ENCODE measurements at places on chromosomes 13 and 19.

GRCh38 chr19:14758816-14759215, 19.5 kb downstream of the ADGRE2 start:
- DNase-seq: no peak

DNA sequence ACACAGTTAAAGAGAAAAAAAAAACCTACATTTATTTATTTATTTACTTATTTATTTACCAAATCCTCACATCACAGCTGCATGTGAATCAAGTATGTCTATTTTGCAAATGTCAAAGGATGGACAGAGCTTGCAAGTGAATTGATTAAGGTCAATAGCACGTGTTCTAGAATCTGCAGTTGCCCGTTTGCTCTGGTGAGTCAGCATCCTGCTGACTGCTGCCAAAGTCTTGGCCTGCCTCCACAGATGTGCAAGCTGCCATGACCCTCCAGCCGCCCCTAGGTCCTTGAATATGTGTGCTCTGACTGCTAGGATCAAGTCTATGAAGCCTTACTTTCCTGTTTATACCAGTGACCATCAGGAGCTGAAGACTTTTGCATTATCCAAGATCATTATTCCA, 320.6 kb downstream of the GPC5 start:
- DNase-seq: no peak

DNA sequence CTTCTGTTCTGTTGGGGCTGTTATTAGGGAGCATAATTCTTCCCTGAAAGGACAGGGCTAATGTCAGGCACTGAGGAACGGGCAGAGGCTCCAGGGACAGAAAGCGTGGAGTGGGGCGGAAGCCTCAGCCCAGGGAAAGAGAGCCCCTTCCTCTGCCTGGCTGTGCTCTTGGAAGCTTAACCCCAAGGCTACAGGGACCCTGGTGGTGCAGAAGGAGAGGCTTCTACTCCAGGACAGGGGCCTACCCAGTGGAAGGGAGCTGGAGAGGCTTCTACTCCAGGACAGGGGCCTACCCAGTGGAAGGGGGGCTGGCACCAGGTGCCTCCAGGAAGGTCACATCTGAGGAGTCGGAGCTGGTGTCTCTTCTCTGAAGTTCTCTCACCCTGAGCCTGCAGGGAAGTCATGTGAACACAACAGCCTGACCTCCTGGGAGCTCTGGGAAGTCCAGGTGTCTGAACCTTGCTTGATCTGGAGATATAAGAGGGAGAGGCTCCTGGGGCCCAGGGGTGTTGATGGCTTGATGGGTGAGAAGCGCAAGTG, 159.5 kb upstream of the SOX1 start:
- DNase-seq: no peak

DNA sequence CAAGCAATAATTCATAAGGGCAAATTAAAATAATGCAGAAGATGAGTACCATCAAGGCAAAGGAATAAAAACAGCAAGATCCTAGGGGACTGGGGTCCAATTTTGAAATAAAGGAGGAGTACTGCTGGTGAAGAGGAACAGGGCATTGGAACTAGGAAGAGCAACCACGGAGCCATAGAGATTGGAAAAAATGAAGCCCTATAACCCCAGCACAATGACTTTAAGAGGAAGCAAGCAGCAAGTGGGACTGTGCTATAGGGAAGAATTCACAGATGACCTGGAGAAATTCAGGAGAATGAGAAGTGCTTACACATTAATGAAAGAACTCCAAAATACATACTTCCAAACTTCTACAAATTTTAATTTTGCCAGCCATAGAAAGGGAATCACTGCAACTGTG, 44.9 kb upstream of the ITM2B start:
- DNase-seq: no peak

- DNase-seq: peak; percentile 19
Observed at GRCh38 chr19:42076380-42076944, 496 bp downstream of the ZNF574 start.

DNA sequence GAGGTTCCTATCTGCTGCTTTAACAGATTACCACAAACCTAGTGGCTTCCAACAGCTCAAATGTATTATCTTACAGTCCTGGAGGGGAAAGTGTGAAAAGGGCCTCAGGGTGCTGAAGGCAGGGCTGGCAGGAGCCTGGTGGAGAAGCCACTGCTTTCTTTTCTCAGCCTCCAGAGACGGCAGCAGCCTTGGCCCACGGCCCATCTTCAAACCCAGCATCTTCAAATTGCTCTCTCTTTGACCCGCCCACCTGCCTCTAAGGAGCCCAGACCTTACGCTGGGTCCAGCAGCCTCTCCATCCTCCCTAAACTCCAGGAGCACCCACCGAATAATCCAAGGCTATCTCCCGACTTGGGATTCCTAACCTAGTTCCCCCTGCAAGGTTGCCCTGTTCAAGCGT, 35.6 kb downstream of the C13orf46 start:
- no peak for DNase-seq

GRCh38 chr19:8206147-8207087, 2.8 kb upstream of the CERS4 start:
- DNase-seq: no peak

- DNase-seq: no peak
Observed at GRCh38 chr13:33855371-33855895, 37.5 kb downstream of the RFC3 start.

- DNase-seq: no peak
Observed at GRCh38 chr19:53466726-53467484, 628 bp upstream of the ZNF813 start.

- DNase-seq: no peak
Observed at GRCh38 chr19:41265395-41266153, 1.4 kb downstream of the HNRNPUL1 start.

DNA sequence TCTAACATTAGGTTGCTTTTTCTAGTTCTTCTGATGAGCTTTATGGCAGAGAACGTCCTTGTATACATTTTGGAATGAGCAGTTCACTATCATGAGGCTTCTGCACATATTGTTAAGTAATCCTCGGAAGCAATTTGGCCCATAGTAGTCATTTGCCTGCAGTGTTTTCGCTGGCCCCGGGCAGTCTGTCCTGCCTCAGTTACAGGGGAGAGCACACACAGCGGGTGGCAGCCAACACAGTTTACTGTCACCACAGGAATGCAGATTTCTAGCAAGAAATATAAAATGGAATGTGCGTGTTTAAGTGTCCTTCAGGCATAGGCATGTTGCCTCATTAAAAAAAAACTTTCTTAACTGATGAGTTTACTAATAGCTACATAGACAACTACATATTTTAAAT, 71.5 kb upstream of the GJB6 start:
- DNase-seq: no peak

- no peak for DNase-seq
Observed at GRCh38 chr13:73677048-73677601, 457.1 kb downstream of the KLF12 start.

- no peak for DNase-seq
Observed at GRCh38 chr13:47904241-47904640, 96.8 kb downstream of the SUCLA2 start.

GRCh38 chr13:26486550-26486949, 70.9 kb upstream of the WASF3 start:
- no peak for DNase-seq

DNA sequence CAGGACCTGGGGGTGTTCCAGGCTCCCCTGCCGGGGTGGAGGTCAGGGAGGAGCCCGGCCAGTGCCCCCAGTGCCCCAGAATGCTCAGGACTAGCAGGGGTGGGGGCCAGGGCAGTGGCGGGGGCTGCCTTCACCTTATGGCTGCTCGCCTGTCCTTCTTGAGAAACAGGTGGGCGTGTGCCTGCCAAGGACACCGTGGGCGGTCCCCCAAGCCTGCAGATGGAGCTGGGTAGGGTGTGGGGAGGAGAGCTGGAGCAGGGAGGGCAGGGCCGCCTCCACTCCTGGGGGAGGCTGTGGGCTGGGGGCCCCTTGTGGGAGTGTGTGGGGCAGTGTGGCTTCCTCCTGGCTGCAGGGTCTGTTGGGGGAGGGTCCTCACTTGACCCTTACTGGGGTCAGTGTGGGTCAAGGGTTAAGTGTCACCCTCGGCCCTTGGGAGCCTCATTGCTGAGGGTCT, 160.1 kb downstream of the KDM4B start:
- no peak for DNase-seq

GRCh38 chr13:98517576-98518310, 59.2 kb downstream of the STK24 start:
- peak; percentile 19 for DNase-seq

DNA sequence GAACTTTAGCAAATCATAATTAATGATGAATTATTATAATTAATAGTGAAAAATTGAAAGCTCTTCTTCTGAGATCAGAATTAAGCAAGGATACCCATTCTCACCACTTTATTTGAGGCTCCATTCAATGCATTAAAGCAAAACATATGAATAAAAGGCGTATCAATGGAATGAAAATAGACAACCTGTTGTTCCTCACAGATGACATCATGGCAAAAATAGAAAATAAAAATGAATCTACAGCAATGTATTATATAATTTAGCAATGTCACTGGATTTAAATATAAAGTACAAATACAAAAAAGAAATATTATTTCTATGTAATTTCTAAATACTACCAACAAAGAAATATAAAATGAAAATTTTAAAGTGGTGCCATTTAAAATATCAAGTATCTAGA, 11.1 kb upstream of the ZNF780A start:
- no peak for DNase-seq

- no peak for DNase-seq
Observed at GRCh38 chr19:43468354-43469159, 3.1 kb upstream of the LYPD3 start.

GRCh38 chr13:99953138-99953755, 18.3 kb downstream of the ZIC5 start:
- DNase-seq: no peak

- no peak for DNase-seq
Observed at GRCh38 chr19:21472507-21472906, 32.9 kb upstream of the ZNF429 start.

DNA sequence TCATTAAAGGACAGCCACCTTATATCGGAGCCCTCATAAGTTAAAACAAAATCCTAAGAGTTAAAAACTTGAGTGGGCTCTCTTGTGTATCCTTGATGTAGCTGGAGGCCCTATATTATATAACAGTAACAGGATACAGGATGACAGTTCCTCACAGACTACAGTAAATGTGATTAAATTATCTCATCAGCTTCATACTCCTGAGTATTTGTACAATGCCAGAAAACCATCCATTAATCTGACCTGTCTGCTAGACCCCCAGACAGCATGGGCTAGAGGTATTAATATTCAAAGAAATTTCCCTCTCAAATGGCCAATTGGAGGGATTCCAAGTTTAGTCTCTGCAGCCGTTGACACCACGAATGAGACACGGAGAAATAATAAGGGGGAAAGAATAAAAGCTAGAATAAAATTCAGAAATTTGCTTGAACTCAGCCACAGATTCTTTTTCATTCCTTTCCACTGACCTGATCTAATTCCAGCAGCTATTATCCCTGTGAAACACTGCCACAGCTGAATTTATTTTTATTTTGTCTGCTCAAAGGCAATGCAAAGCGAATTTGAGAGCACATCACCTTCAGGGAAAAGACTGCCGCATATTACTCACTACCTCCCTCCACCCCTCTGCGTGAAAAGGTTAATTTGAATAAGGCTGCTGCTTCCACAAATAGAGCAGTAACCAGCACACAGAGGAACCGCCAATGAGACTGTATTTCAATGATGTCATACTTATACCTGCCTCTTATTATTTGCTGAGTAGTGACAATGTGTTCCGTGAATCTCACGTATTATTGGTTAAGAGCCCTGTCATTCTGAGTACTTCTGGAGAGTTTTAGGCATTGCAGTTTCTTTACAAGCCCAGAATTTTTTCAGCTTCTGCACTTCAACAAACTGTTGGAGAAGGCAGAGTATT, 155.9 kb upstream of the KLF12 start:
- DNase-seq: peak; percentile 26

DNA sequence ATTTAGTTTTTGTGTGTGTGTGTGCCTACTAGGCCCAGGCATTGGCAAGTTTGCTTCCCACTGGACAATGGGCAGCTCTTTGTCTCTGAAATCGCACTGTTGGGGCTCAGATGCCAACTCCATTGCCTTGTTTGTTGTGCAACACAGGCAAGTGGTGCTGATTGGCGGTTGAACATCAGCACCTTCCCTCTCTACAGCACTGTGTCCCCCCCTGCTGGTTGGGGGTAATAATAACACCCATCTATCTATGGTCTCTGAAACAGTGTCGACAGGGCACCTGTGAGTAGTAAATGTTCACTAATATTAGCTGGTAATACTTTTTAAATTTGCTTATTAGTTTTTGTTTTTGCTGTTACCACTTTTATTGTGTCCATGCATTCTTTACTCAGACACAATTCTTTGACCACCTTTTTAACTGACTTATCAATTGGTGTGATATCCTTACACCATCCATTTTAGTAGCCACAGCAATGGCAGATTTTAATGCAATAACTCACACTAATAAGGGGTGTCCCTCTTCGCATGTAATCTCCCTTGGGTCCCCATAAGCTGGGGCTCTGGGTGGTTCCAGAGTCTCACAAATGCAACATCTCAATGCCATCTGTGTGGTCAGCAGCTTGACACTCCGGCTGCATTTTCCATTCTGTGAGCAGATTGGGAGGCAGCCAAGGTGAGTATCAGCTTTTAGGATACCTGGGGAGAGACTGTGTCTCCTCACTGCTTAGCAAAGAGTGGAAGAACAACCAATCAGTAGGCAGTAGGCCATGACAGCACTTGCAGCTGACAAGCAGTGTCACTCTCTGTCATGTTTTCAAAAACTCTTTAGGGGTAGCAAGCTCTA, 47.7 kb upstream of the UQCRFS1 start:
- DNase-seq: no peak

DNA sequence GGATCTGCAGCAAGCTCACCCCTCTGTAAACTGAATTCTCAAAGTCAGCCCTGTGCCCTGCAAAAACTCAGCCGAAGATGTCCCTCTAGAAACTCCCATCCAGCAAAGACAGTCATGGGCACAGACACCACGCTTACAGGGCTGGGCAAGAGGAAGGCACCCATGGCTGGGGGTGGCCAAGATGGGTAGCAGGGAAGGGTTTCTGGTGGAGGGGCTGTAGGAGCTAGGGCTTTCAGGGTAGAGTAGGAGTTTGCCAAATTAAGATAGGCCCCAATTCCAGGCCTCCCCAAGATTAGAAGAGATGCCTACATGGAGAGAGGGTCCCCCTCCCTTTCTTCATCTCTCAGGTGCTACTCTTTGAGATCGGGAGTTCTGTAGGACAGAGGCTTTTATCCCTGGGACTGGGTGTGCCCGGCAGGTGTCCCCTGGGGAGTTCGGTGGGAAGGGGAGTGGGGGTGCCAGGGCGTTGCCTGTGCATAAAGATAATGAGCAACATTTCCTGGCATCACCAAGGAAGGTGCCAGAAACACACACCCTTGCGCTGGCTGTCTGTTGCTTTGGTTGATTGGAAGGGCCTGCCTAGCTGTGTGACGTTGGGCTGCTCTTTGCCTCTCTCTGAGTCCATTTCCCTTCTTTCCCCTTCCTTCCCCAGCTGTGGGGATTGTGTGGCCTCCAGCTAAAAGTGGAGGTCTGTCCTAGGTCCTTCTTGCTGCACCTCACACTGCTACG, 9.4 kb downstream of the NRTN start:
- no peak for DNase-seq

Measured in stimulated activated CD4-positive, alpha-beta T cell treated with anti-CD3 and anti-CD28 coated beads, Interleukin-2, amount 100 ng/mL, for 4 hours (primary cell).